OCI-M1 (cell line): ENCODE measurements at places on chromosomes 7 and 10.

GRCh38 chr10:48607356-48608278 is 2.7 kb upstream of the ARHGAP22 start:
- no peak for DNase-seq

- no peak for DNase-seq
Observed at GRCh38 chr10:93576888-93577287, 10.4 kb downstream of the FFAR4 start.

GRCh38 chr10:3887885-3888476 is 103.0 kb upstream of the KLF6 start:
- peak; percentile 16 for DNase-seq

DNA sequence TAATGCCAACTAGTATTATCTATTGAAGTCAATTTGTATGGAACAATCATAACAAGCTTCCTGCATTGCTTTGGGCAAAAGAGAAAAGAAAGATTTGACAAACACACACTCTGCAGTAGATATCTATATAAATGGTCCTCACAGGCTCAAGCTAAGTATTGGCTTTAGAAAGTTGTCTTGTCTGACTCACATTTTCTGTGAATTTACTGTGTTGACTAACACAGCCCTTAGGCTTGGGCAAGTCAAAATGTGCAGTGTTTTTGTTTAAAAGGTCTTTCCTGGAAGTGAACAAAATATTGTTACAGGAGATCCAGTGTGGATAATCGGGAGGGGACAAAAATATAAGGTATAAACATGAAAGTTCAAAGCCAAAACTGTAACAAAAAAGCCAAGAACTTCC is 194.4 kb downstream of the RELN start:
- DNase-seq: no peak

- no peak for DNase-seq
Observed at GRCh38 chr10:102424916-102425315, 4.3 kb downstream of the FBXL15 start.

DNA sequence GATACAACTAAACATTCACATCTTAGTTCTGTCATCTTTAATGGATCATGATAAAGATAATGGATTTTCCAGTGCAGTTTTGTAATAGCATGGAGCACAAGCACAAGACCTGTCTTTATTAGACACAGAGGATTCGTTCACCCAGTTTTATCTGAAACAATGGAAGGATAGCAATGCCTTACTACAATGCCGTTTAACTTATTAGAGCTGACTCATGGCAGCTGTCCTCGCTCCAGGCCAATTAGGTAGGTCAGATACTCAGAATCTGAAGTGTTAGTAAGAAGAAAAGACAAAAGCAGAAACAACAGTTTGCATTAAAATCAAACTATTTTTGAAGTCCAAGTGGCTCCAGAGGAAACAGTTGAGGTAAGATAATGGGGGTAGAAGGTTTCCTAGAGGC is 12.8 kb downstream of the OR13A1 start:
- DNase-seq: peak; percentile 33

- DNase-seq: no peak
Observed at GRCh38 chr7:73830681-73831583, at the start of gene CLDN4. Gene CLDN4, plus strand, starts transcription at chr7:73830996. Its CDS starts 206 bp downstream, at chr7:73831202.

DNA sequence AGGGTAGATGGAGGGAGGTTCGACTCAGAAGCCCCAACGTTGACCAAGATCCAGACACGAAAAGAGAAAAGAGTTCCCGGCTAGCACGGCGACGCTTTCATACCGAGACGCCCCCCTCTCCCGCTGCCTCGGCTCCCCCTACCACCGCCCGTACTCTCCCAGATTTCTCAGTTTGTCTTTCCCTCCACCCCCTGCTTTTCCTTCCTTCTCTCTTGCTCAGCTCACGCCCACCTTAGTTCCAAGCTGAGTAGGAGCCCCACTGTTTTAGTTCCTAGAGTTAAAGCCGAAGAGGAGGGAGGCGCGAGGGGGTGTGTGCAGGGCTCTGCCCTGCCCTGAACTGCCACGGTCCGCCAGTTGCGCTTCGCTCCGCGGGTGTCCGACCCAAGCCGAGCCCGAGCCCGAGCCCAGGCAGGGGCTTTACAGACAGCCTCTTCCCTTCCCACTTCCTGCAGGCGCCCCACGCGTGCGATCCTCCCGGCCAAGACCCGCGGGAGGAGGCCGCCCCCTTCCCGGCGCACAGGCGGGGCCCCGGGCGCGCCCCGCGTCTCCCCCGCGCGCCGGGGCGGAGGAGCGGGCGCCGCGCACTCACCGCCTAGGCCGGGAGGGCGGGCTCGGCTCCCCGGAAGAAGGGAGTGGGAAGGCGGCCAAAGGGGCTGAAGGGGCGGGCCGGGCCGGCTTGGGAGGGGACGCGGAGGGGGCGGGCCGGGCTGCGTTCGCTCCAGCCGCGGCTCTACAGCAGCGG is at the start of gene EPHB6:
Gene EPHB6, plus strand, starts transcription at position 705 of the 742 bp plus-strand sequence. CDS start 8,152 bp downstream, outside the sequence.
- DNase-seq: peak; percentile 62

GRCh38 chr10:104274762-104275721 is 6.1 kb downstream of the GSTO2 start:
- DNase-seq: peak; percentile 57

DNA sequence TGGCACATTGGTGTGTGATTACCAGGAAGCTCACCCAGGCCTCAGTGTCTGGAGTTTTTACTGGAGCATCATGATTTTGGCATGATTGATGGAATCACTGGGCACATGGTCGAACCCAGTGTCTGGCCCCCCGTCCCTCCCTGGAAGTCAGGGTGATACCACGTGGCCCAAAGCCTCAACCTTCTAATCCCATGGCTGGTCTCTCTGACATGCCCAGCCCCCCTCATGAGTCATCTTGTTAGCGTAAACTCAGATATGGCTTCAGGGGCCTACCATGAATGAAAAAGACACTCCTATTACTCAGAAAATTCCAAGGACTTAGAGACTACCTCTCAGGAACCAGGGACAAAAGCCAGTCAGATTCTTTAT is 109.3 kb downstream of the GRK5 start:
- DNase-seq: no peak

DNA sequence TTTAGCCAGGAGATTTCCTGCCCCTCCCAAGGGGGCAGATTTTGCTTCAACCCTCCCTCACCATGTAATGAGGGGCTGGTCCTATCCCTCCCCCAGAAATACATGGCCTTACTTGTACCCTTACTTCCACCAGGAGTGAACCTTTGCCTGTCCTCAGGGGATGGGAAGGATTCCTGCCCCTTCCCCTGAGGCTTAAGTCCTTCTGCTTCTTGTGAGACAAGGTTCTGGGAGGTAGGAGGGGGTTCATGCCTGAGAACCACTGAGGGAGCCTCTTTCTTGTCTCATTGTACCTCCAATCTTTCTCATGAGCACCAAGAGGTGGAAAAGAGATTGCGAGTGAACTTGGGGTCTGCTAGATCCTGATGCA is 19.5 kb upstream of the MUC3A start:
- DNase-seq: no peak

DNA sequence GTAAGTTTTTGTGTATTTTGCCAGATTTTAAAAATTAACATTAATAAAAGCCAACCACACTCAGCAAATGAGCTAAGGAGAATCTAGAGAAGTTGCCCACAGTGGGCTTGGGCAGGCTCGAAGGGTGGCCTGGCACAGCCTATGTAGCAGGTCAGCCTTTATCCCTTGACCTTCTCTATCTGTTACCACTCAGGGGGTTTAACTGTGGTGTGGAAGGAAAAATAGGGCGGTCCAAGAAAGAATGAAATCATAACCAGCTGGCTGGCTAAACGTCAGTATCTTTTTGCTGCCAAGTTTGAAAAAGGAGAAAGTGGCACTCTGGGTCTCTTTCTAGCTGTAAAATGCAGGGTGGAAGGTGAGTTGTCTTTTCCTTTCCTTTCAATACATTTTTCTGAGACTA is 130.3 kb upstream of the ASAH2 start:
- no peak for DNase-seq

DNA sequence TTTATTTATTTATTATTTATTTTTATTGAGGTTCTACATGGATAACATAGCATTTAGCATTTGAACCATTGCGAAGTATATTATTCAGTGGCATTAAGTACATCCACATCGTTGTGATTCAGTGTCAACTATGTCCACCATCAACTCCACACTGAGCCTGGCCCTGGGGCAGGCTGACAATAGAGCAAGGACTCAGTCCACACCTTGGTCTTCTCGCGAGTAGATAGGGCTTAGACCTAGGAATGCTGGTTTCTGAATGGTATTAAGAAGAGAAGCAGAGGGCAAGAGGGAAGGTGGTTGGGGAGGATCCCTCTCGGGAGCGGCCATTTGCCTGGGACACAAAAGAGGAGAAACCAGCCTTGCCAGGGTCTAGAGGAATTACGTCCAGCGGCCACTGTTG is 599.2 kb upstream of the MGMT start:
- no peak for DNase-seq

DNA sequence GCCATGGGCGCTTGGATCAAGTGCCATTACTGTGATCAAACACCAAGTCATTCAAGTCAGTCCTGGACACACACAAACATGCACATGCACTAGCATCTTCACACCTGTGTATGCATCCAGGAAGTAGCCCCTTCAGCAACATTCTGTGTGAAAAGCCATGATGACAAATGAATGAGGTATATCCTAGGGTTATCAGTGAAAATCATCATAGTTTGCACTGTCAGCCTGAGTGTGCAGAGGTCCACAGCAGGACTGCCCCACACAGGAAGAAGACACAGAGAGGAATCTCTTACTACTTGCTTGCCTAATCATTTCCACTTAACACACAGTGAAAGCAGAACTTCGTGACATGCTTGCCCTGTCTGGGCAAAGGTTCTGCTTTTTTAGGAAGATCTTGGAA is 184.0 kb upstream of the ADO start:
- DNase-seq: no peak
